GM06990 (cell line): ENCODE measurements at places on chromosomes 2 and 18.

DNA sequence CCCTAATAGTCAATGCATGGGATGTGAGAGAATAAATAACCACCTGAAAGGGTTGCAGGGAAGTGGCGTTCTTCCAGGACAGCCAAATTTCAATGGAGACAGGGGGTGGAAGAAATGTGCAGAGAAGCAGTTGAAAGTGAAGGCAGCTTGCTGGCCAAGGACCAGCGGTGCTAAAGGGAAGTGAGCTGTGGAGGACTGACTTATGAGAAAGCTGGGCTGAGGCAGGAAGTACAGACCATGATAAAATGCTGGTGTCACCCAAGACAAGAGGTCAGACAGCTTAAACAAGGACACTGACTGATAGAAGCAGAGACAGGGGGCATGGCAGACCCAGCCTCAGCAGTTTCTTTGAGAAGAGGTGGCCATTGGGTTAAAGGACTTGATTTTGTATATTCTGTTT is 106.7 kb downstream of the DTNB start:
- DNase-seq: peak; percentile 51

- no peak for DNase-seq
Observed at GRCh38 chr18:79764131-79764530, 33.6 kb upstream of the KCNG2 start.

GRCh38 chr2:45918463-45919159 is 267.1 kb downstream of the PRKCE start:
- no peak for DNase-seq

DNA sequence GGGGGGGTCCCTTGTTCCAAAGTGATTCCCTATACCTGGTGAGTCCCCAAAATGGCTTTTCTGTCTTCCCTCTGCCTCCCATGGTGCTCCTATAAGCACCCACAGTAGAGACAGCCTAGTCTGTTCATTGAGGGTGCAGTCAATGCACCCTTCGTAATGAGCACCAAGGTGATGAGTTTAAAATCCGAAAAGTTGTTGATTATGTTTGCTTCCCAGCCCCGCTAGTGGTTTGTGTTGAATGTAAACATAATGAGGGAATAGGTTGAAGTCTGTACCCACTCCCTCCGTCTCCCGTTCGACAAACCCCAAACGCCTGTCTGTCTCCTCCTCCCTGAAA is 2.3 kb downstream of the FOSL2 start:
- DNase-seq: no peak

DNA sequence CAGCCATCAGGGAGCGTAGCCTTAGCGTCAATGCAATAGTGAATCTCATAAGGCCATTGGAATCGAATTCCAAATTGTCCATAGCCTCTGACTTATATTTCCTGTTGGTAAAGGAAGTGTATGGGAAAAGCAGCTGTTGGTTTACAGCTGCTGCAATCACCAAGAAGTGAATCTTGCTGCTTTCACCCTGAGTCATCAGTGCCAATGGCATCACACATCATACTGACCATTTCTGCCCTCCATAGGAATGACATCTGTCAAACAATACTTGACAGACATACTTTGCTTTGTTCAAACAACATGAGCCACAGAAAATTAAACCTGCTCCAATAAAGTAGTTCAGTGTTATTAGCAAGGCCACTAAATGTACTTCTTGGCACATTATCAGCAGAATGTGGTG is 111.2 kb upstream of the KLHL29 start:
- no peak for DNase-seq

- no peak for DNase-seq
Observed at GRCh38 chr18:45341454-45341853, 273.8 kb upstream of the SLC14A2 start.

GRCh38 chr2:230161184-230161583 is 58.6 kb downstream of the SP110 start:
- DNase-seq: no peak

DNA sequence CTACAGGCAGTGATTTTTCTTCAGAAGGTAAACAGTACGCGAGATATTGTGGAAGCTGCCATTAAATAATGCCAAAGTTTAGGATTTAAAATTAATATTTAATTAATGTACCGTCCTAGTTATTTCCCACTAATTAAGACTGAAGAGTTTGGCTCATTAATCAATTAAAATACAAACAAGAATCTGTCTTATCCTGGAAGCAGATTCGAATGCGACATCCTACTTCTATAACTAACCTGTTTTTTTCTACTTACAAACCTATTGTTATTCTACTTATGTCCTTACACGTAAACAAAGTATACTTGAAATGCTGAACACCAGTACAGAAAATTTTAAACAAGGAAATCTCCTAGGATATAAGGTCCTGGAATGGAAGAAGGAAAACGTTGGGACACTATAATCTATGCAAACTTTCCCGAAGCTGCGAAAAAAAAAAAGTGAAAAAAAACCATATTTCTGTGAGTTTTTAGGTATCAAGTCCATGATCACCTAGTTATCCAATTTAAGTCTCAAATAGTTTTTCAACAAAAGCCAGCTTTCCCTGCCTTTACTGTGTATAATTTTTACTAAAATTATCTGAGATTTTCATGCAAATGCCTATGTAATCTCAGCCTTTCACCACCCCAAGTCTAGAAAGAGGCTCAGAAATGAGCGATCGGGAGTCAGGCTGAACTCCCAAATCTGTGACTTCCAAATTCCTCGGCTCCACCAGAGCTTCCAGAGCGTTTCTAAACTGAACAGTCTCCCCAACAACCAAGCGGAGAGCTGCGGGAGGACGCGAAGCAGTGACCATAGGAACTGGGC is 1.2 kb upstream of the C2orf15 start:
- DNase-seq: no peak

GRCh38 chr2:23351388-23352141 is 33.4 kb upstream of the KLHL29 start:
- peak; percentile 74 for DNase-seq

- DNase-seq: no peak
Observed at GRCh38 chr2:126602334-126602733, 53.6 kb upstream of the GYPC start.

DNA sequence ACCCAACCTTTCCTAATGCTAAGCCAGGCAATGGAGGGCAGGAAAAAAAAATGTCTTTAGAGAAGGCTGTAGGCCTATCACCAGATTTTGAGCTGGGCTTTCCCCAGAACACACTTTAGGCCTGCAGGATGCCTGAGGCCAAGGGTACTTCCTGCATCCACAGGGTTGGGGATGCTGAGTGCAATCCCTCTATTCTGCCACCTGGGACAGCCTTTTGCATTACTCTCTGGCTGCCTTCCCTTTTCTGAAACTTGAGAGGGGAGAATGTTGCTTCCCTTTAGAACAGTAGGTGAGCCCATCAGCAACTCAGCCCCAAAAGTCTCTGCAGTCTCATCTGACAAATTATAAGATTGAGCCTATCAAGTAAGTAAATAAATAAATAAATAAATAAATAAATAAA is 195.2 kb downstream of the SLC8A1 start:
- DNase-seq: no peak

DNA sequence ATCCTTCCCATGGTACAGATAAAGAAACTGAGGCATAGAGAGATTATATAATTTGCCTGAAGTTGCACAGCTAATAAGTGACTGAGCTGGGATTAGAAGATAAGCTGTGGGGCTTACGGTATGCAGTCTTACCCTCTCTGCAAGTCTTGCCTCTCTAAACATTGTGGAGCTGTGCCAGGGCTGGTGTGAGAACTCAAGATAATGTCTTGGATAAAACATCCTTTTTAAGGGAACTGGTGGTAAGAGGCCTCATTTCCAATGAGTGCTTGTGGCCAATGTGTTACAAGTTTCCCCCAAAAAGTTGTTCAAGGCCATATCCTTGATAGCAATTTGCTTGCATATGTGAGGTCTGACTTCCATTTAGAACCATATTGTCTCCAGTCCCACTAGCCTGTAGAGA is 84.3 kb upstream of the ETAA1 start:
- DNase-seq: no peak

GRCh38 chr2:239865059-239865639 is 160.0 kb downstream of the NDUFA10 start:
- no peak for DNase-seq

DNA sequence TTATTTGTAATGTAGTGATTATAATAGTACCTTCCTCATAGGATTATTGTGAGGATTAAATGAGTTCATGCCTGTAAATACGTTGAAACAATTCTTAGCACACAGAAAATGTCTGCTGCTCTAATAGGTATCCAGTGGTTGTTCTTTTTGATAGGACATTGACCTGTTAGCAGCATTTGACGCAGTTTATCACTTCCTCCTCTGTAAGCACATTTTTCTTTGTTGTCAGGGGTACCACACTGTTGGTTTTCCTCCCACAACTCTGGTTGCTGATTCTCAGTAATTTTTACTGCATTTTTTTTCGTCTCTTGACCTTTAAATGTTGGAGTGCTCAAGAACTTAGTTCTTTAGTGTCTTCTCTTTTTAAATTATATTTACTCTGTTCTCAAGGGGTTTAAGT is 15.4 kb downstream of the PPM1B start:
- no peak for DNase-seq

DNA sequence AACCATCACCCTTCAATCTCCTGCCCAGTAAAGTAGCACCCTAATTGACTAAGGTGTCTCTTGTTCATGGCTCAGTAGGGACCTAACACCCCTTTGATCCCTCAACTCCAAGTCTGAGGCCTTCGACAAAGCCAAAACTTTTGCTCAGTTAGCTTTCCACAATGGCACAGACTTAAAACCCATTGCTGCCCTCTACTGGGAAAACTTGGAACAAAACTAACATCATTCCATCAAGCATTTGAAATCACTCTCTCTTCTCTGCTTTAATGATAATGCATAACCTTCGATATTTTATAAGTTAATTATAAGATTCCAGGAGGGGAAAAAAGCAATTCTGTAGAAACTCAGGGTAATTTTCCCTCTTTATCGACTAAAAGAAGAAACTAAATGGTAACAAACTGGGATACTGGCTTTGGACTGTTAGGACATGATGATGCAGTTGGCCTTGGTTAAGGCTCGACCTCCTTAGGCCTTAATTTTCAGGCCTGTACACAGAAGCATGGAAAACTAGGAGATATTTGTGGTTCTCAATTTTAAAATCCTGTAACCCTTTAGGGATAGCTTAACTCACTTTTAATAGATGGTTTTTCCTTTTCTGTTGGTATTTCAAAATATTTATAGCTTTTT is 127.8 kb downstream of the STK39 start:
- DNase-seq: peak; percentile 10
